ENCODE measurements at places on chromosomes 13 and 19. TPM values are rescaled to one million over a fixed set of nuclear protein-coding genes. Genes with fewer than 3 reads are reported as not detected.

GRCh38 chr13:70769817-70770216 is 661.6 kb upstream of the KLHL1 start:
- H3K27me3 ChIP-seq = no peaks in the 10 kb centered on the region
- no peaks in the 10 kb centered on the region for H3K36me3 ChIP-seq
- no peak overlapping the region for H3K4me3 ChIP-seq
- no peaks in the 10 kb centered on the region for H3K4me1 ChIP-seq
- no peak overlapping the region for H3K27ac ChIP-seq

DNA sequence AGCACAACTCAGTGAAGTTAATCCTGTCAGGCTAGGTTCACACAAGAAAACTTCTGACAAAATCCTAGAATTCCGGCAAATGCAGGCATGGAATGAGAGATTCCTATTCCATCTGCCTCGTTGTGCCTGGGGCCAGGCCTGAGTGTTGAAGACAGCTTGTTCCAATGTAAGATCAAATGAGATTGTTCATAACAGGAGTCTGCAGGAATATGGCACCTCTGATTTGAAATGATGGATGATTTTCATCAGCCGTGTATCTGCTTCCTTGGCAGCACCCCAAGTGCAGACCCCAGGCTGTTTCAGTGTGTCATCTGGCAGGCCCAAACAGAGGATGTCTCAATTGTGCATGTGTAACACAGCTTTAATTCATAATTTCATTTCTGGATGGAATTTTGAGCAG is 35.3 kb upstream of the SACS start:
- no peak for DNase-seq
- no peaks in the 10 kb centered on the region for H3K36me3 ChIP-seq
- H3K4me3 ChIP-seq = no peak overlapping the region
- peaks cover 33% of the 10 kb centered on the region for H3K4me1 ChIP-seq
- H3K27ac ChIP-seq = no peak overlapping the region
- H3K27me3 ChIP-seq = no peaks in the 10 kb centered on the region

DNA sequence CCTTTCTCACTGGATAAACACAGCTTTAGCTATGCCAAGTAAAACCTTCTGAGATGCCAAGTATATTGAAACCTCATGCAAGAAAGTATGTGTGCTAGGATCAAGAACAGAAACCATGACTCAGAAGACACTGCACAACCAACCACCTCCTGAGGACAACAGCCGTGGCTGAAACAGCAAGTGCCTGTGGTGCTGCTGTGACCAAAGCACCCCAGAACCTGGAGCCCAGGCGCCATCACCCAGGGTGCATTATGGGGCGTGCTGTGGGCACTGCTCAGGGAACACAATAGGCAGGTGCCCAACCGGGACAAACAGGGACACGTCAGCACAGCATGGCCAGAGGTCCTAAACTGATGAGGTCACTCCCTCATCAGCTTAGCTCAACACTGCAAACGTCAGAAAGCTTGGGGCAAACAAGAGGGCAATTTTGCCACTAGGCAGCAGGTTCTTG is 101.3 kb upstream of the SLC15A1 start:
- H3K27ac ChIP-seq = no peak overlapping the region
- H3K4me1 ChIP-seq = no peaks in the 10 kb centered on the region
- H3K36me3 ChIP-seq = peaks cover 97% of the 10 kb centered on the region
- H3K4me3 ChIP-seq = no peak overlapping the region
- no peaks in the 10 kb centered on the region for H3K27me3 ChIP-seq

SCEL gene
- total RNA-seq = 366 TPM

GRCh38 chr19:21323000-21323399 is 6.2 kb downstream of the ZNF708 start:
- peaks cover 77% of the 10 kb centered on the region for H3K36me3 ChIP-seq
- H3K27ac ChIP-seq = no peak overlapping the region
- no peaks in the 10 kb centered on the region for H3K27me3 ChIP-seq
- DNase-seq = no peak
- H3K4me3 ChIP-seq = no peak overlapping the region
- peaks cover 15% of the 10 kb centered on the region for H3K4me1 ChIP-seq

- no peak overlapping the region for H3K27ac ChIP-seq
- H3K27me3 ChIP-seq = no peaks in the 10 kb centered on the region
- peaks cover 4% of the 10 kb centered on the region for H3K4me1 ChIP-seq
- H3K36me3 ChIP-seq = no peaks in the 10 kb centered on the region
- H3K4me3 ChIP-seq = no peak overlapping the region
Measured at GRCh38 chr19:3813473-3814392, 27.6 kb upstream of the MATK start.

RCBTB1 gene
- 4.7 TPM for total RNA-seq

GRCh38 chr19:48500830-48501493 is 10.7 kb downstream of the LMTK3 start:
- H3K4me1 ChIP-seq = peaks cover 17% of the 10 kb centered on the region
- DNase-seq = no peak
- H3K27me3 ChIP-seq = no peaks in the 10 kb centered on the region
- H3K4me3 ChIP-seq = peak overlapping the region; percentile 50
- H3K27ac ChIP-seq = peak overlapping the region; percentile 85
- no peaks in the 10 kb centered on the region for H3K36me3 ChIP-seq

DNA sequence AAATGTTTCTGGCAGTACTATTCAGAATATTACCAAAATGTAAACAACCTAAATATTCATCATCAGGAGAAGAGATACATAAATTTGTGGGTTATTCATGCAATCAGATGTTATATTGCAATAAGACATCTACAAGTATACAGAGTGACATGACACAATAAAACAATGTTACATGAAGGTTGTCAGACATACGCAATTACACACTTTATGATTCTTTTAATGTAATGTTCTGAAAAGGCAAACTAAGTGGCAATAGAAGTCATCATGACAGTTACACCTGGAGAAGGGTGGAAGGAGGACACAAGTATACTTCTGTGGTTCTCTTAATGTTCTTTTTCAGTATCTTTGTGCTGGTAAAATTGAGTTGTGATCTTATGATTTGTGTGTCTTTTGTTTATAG is 95.8 kb upstream of the PRR20A start:
- H3K36me3 ChIP-seq = no peaks in the 10 kb centered on the region
- H3K27ac ChIP-seq = no peak overlapping the region
- H3K27me3 ChIP-seq = no peaks in the 10 kb centered on the region
- H3K4me3 ChIP-seq = no peak overlapping the region

DNA sequence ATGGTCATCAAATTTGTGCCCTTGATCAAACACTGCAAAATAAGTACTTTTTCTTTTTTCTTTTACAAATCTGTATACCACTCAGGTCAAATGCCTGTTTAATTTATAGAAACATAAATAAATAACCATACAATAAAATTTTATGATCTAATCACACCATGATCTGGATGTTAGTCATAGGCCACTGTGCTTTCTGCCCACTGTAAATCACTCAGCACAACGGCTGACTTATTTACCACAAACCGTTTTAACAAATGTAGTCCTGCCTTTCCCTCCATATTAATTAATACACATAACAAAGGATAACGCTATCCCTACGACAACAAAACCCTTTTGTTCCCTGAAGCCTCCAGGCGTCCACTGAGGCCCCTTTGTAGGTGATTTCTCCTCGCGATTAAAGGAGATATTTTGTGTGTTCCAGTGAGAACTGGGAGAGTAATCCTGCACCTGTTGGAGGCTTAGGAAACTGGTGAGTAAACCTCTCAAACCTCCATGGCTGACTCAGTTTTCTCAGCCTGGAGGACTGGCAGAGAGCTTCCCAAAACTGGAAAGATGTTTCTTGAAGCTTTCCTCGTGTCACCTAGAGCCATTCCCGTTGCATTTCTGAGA is 477.1 kb upstream of the SGCG start:
- DNase-seq = no peak
- no peak overlapping the region for H3K27ac ChIP-seq
- no peaks in the 10 kb centered on the region for H3K27me3 ChIP-seq
- H3K4me3 ChIP-seq = no peak overlapping the region
- no peaks in the 10 kb centered on the region for H3K4me1 ChIP-seq

- H3K36me3 ChIP-seq = no peaks in the 10 kb centered on the region
- H3K27me3 ChIP-seq = no peaks in the 10 kb centered on the region
- H3K27ac ChIP-seq = no peak overlapping the region
- H3K4me3 ChIP-seq = no peak overlapping the region
Measured at GRCh38 chr13:75139291-75139690, 342.7 kb downstream of the TBC1D4 start.

DNA sequence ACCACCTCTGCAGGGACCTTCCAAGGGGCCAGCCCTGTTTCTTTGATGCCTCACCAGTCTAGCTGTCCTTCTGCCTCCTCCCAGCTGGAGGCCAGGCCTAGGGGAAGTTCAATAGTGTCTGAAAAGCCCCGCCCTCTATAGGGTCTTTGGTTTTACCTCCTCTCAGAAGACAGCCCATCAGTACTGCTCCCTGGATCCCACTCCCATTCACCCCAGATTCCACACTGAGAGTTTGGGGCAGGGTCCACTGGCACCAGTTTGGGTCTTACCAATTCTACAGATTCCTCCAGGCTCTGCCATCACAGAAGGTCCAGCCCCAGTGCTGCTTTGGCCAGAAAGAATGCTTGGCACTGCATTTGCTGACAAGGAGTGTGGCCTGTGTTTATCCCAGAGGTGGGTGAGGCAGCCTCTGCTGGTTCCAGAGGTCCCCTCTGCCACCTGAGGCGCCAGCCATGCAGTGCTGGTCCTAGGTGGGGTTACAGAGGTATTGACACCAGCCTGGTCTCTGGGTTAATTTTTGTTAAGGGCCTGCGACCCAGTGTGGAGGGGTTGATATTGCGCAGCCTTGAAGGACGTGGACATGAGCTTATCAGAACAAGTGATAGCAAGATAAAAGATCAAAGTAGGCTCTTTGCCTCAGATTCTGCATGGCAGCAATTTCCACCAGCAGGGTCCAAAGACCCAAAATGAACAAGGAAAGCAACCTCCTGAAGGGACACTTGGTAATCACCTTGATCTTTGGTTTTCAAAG is 41.4 kb upstream of the IGSF23 start:
- H3K4me3 ChIP-seq = no peak overlapping the region
- no peak overlapping the region for H3K27ac ChIP-seq
- DNase-seq = no peak
- no peaks in the 10 kb centered on the region for H3K36me3 ChIP-seq
- no peaks in the 10 kb centered on the region for H3K4me1 ChIP-seq

- H3K4me3 ChIP-seq = no peak within 1 kb of the TSS
- H3K27me3 ChIP-seq = no peaks in the 10 kb centered on the region
- no peaks in the 10 kb centered on the region for H3K36me3 ChIP-seq
- no peak within 1 kb of the TSS for H3K27ac ChIP-seq
- no peak for DNase-seq
Measured at GRCh38 chr19:35357867-35358573, at the start of gene FFAR3. FFAR3 (plus strand) TSS chr19:35358460; CDS start chr19:35358891, 431 bp downstream.

DNA sequence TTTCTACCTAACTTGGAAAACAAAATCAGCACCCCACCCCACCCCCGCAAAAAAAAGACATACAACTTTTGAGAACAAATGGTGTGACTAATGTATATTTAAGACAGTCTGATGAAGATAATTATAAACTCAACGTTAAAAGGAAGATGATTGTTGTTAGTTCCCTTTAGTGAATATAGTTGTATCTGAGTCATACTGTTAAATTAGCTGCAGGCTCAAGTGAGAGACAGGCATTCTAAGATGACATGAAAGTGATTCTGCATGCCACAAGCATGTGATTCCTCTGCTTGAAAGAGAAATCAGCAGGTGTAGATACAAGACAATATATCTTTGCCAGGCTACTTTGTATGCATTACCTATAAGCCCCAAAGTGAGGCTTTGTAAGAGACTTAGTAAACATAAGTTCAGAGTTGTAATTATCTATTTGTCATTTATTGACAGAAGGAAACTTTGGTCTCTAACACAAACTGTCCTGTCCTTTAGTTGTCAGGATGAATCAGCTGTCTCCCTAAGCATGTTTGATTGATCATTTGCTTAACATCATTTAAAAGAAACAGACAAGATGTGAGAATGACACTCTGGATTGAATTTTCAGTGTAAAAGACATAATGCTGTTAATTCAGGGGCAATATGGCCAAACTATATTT is 319.4 kb upstream of the HTR2A start:
- H3K4me1 ChIP-seq = no peaks in the 10 kb centered on the region
- H3K27ac ChIP-seq = no peak overlapping the region
- H3K27me3 ChIP-seq = no peaks in the 10 kb centered on the region
- H3K4me3 ChIP-seq = no peak overlapping the region
- no peak for DNase-seq

PSG1 gene
- not detected for total RNA-seq

DNA sequence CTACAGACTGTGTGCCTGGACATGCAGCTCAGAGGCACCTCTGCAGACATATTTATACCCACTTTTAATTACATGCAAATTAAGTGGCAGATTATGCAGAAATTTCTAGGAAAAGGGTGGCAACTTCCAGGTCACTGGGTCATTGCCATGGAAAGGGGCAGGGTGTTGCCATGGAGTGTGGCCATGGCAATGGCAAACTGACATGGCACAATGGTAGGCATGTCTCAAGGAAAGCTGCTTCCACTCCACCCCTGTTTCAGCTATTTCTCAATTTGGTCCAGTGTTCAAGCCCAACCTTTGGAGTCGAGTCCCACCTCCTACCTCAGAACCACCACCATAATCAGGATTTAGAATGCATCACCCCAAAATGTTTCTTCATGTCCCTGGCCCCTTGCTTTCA is 170.7 kb upstream of the TSHZ3 start:
- no peaks in the 10 kb centered on the region for H3K36me3 ChIP-seq
- no peaks in the 10 kb centered on the region for H3K27me3 ChIP-seq
- no peak for DNase-seq
- no peak overlapping the region for H3K4me3 ChIP-seq
- no peaks in the 10 kb centered on the region for H3K4me1 ChIP-seq
- no peak overlapping the region for H3K27ac ChIP-seq

DNA sequence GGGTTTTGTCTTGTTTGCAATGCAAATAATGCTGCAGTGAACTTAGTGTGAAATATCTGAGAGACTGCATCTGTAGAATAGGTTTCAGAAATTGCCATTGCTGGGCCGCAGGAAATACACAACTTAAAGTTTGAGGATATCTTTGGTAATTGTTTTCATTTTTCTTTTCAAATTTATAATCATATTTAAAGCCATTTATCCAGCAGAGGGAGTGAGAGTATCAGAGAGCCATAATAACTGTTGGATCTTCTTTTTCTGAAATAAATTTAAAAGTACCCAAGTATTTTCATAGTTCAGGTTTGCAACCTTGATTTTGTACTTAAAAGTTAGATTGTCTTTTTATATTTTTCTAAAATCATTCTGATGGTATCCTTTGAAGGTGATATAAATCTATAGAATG is 99.4 kb downstream of the ZMYM2 start:
- H3K27ac ChIP-seq = no peak overlapping the region
- peaks cover 100% of the 10 kb centered on the region for H3K36me3 ChIP-seq
- H3K4me3 ChIP-seq = no peak overlapping the region
- H3K27me3 ChIP-seq = no peaks in the 10 kb centered on the region
- DNase-seq = no peak

KCNN1 gene
- not detected for total RNA-seq

DNA sequence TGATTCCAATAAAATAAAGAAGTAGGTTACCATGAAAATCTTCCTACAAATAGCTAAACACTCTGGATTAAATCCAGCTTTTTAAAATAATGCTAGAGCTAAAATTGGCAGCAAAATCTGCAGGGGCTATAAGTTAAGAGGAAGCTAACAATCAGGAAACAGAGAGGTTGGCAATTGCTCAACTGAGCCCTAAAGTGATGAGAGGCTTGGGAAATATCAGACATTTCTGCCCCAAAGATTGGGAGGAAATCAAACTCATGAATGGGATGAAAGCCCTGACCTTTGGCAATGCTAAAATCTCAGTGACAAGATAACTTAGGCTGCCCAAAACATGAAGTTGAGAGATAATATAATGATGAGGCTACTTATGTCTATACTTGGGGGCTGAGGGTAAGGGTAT is 1437.9 kb downstream of the EFNB2 start:
- no peak overlapping the region for H3K4me3 ChIP-seq
- no peaks in the 10 kb centered on the region for H3K4me1 ChIP-seq
- H3K27me3 ChIP-seq = no peaks in the 10 kb centered on the region
- no peaks in the 10 kb centered on the region for H3K36me3 ChIP-seq
- DNase-seq = no peak

TMPRSS9 gene
- not detected for total RNA-seq

RUBCNL gene
- total RNA-seq = not detected

Measured in esophagus squamous epithelium (tissue), 5 donors.